SJSA1 (cell line): ENCODE measurements at places on chromosomes 1 and 21. TPM values are rescaled to one million over a fixed set of nuclear protein-coding genes. Genes with fewer than 3 reads are reported as not detected.

Gene C21orf58
- total RNA-seq: 20.3 and 20.9 TPM in 2 replicates

GRCh38 chr1:237041795-237042525, at the start of gene RYR2:
TSS of gene RYR2 (plus strand) at chr1:237042184. CDS start at chr1:237042522, 338 bp downstream.
- no peak within 1 kb of the TSS for H3K4me3 ChIP-seq
- H3K27ac ChIP-seq: no peak within 1 kb of the TSS
- no peaks in the 10 kb centered on the region for H3K36me3 ChIP-seq
- no peak for DNase-seq
- H3K4me1 ChIP-seq: no peaks in the 10 kb centered on the region

DNA sequence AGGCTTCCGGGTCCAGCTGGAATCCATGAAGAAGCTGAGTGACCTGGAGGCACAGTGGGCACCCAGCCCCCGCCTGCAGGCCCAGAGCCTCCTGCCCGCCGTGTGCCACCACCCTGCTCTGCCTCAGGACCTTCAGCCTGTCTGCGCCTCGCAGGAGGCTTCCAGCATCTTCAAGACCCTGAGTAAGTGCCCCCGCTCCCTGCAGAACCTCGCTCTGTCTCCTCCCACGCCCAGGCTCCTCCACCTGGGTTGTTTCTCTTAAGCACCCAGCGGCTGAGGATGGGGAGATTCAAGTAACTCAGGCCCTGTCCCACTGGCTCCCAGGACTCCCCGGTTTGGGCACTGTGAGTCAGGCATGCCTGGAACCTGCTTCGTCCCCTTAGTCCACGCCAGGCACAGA, 1.5 kb downstream of the GUCA2B start:
- no peak overlapping the region for H3K27ac ChIP-seq
- peaks cover 5% of the 10 kb centered on the region; the same call in 1 of the 2 replicates for H3K27me3 ChIP-seq
- no peaks in the 10 kb centered on the region for H3K36me3 ChIP-seq
- H3K4me3 ChIP-seq: no peak overlapping the region

Gene NBPF6
- total RNA-seq: not detected in 2 replicates

Gene AVPR1B
- not detected in 2 replicates for total RNA-seq

Gene SYTL1
- 0.22 and 1.1 TPM in 2 replicates for total RNA-seq

Gene ICOSLG
- total RNA-seq: 0.26 TPM in 1 of 2 replicates, not detected in the other

Gene SLC30A2
- total RNA-seq: not detected in 2 replicates

- no peak for DNase-seq
- no peaks in the 10 kb centered on the region for H3K27me3 ChIP-seq
- H3K27ac ChIP-seq: no peak overlapping the region
- H3K4me3 ChIP-seq: no peak overlapping the region
- no peaks in the 10 kb centered on the region for H3K36me3 ChIP-seq
Observed at GRCh38 chr1:216919060-216919970, 196.1 kb upstream of the ESRRG start.

- H3K4me1 ChIP-seq: peaks cover 3% of the 10 kb centered on the region; the same call in 1 of the 2 replicates
- DNase-seq: no peak
- H3K27me3 ChIP-seq: no peaks in the 10 kb centered on the region
Observed at GRCh38 chr1:43221797-43222196, 48.0 kb upstream of the TMEM125 start.

DNA sequence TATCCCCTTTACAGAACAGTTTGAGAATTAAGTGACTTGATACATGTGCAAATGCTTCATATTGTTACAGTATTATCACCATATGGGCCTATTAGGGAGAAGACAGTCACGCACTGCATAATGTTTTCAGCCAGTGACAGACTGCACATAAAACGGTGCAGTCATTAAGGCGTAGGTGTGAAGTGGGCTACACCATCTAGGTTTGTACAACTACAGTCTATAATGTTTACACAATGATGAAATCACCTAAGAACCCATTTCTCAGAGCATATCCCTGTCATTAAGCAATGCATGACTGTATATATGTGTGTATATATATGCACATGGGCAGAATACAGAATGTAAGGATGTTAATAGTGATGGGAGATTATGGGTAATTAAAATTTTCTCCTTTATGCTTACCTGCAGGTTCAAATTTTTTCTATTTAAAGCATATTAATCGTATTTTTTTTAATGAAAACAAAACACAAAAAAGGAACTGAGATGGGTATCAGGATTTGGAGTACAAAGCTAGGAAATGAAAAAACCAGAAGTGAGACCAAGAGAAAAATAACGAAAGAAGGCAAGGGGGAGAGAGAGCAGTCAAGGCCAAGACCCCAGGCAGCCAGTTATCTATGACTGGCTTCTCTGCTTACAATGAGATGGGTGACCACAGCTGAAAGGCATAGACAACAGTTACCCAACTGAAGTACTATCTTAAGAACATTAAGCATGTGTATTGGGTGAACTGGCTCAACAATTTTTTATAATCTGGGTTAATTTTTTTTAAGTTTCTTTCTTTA, 122.9 kb upstream of the DAB1 start:
- H3K4me3 ChIP-seq: no peak overlapping the region
- H3K4me1 ChIP-seq: no peaks in the 10 kb centered on the region
- H3K36me3 ChIP-seq: no peaks in the 10 kb centered on the region
- no peak overlapping the region for H3K27ac ChIP-seq
- no peak for DNase-seq

DNA sequence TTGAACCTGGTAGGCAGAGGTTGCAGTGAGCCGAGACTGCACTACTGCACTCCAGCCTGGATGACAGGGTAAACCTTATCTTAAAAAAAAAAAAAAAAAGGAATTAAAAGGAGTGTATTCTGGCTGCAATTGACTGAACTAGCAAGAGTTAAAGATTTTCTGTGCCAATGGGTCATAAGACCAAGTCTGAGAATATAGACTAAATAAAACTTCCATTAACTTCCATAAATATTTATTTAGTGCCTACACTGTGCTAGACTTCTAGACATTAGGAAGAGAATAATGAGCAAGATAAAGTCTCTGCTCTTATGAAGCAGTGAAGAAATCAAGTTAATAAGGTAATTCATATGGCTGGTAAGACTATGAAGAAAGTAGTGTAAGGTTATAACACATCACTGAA, 27.2 kb downstream of the DPH5 start:
- H3K4me3 ChIP-seq: no peak overlapping the region
- H3K27ac ChIP-seq: no peak overlapping the region
- H3K4me1 ChIP-seq: peaks cover 11% of the 10 kb centered on the region
- peaks cover 25% of the 10 kb centered on the region for H3K36me3 ChIP-seq
- H3K27me3 ChIP-seq: no peaks in the 10 kb centered on the region; the same call in 1 of the 2 replicates

Gene PCSK9
- 0.03 TPM in 2 replicates for total RNA-seq

Gene XPR1
- total RNA-seq: 8.6 and 19.6 TPM in 2 replicates

Gene TTC34
- total RNA-seq: 0.03 and 0.06 TPM in 2 replicates

- no peaks in the 10 kb centered on the region for H3K36me3 ChIP-seq
- no peak overlapping the region for H3K27ac ChIP-seq
- peaks cover 15% of the 10 kb centered on the region for H3K4me1 ChIP-seq
- peak; percentile 50 for DNase-seq
Observed at GRCh38 chr1:53330819-53331218, 2.9 kb upstream of the LRP8 start.

Gene A3GALT2
- not detected in 2 replicates for total RNA-seq
